ENCODE measurements at places on chromosomes 2 and 18.

- no peak for DNase-seq
Measured at GRCh38 chr2:166519391-166519962, 25.4 kb upstream of the SCN7A start.

- no peak for DNase-seq
Measured at GRCh38 chr18:22286585-22286984, 117.2 kb downstream of the GATA6 start.

DNA sequence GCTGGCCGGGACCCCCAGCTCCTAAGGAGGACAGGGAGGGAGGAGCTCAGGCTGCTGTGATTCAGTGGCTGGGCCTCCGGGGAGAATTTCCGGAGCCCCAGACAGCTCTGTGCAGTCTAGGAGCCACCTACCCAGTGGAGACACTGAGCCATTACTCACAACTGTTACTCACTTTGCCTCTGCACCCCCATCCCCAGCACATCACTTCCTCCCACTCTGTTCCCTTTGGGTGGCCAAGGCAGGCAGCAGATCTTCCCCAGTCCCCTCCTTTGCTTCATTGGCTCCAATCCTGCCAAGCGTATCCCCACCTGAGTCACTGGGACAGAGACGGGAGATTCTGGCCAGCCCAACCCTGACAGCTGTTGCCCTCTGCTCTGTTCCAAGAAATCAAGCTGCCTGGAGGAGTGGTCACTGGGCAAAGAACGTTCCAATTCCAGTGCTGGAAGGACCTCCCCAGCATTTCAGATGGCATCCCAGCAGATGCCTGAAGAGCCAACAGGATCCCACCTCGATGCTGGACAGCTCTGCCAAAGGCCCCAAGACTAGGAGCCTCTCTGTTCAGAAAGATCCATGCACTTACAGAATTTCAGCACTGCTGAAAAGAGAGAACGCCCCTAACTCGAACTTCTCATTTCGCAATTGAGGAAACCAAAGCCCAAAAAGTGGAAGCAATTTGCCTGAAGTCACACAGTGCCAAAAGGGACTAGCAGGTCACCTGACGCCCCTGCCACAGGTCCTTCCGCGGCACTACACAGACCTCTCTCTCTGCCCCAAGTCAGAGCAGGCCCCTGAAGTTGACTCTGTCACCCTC is 68.3 kb downstream of the TNS1 start:
- DNase-seq, result no peak

GRCh38 chr18:25661831-25662230 is 309.9 kb upstream of the ZNF521 start:
- DNase-seq, result no peak

DNA sequence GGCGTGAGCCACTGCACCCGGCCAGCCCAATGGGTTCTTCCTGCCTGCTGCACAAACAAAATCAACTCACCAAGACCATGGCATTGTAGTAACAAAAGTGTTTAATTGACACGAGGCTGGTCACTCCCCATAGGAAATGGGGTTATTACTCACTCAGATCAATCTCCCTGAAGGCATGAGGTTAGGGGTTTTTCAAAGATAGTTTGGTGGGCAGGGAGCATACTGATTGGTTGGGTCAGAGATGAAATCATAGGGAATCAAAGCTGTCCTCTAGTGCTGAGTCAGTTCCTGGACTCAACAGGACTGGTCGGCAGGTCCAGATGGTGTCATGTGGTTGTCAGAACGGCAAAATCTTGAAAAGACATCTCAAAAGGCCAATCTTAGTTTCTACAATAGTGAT is 122.1 kb downstream of the TMEM17 start:
- DNase-seq, result no peak

- DNase-seq, result no peak
Measured at GRCh38 chr2:171310889-171311288, 122.9 kb downstream of the METTL8 start.

DNA sequence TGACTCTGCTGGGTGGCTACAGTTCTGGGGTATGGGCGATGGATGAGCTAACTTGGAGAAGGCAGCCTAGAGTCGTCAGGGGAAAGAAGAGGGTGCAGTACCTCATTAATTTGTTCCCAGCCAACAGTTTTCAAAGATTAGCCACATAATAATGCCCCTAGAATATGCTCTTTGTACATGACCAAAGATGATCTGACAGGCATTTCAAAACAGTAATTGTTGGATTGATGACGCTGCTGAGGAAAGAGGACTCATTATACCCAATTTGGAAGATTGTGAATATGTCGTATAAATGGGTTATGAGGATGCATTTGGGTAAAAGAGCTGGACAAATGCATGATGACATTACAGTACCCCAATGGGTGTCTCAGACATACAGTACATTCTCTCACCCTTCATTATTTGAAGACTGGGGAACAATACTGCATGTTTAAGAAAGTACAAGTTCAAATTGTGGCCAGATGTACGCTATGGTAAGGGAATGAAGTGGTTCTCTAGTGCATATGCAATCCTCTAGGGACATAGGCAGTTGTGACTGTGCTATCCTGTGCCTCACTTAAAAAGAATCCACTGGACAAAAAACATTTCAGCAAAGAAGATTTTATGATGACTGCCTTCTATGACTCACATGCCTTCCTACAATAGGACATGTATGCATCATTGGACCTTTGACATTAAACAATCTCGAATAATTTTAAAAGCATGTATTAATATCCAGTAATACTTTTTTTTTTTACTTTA is 233.2 kb downstream of the CNTNAP5 start:
- DNase-seq, result no peak

- peak; percentile 60 for DNase-seq
Measured at GRCh38 chr2:181680055-181680936, at the start of gene NEUROD1. TSS of gene NEUROD1 (minus strand) at chr2:181680517. CDS start at chr2:181678860, 1,657 bp downstream.

GRCh38 chr2:204195498-204195897 is 258.9 kb downstream of the ICOS start:
- DNase-seq, result no peak

DNA sequence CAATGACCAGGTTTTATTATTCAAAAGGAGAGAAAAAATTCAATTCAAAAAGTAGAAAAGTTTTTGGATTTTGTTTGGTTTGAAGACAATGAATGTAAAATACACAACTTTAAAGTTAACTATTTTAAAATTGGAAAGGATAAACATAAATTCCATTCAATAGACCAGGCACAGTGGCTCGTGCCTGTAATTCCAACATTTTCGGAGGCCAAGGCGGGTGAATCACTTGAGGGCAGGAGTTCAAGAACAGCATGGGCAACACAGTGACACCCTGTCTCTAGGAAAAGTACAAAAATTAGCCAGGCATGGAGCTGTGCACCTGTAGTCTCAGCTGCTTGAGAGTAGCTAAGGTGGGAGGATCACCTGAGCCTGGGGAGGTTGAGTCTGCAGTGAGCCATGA is 54.7 kb downstream of the SCN9A start:
- DNase-seq, result no peak

GRCh38 chr2:84846041-84846663 is 34.7 kb downstream of the TRABD2A start:
- DNase-seq, result no peak

Data from NCI-H345 (cell line).